ENCODE measurements at places on chromosomes 5 and 9.

- no peak for DNase-seq
Measured at GRCh38 chr5:76209297-76209696, 126.1 kb downstream of the SV2C start.

- no peak for DNase-seq
Measured at GRCh38 chr5:10913841-10914240, 152.8 kb upstream of the DAP start.

GRCh38 chr9:108443741-108444140 is 412.0 kb downstream of the ACTL7B start:
- DNase-seq: no peak

DNA sequence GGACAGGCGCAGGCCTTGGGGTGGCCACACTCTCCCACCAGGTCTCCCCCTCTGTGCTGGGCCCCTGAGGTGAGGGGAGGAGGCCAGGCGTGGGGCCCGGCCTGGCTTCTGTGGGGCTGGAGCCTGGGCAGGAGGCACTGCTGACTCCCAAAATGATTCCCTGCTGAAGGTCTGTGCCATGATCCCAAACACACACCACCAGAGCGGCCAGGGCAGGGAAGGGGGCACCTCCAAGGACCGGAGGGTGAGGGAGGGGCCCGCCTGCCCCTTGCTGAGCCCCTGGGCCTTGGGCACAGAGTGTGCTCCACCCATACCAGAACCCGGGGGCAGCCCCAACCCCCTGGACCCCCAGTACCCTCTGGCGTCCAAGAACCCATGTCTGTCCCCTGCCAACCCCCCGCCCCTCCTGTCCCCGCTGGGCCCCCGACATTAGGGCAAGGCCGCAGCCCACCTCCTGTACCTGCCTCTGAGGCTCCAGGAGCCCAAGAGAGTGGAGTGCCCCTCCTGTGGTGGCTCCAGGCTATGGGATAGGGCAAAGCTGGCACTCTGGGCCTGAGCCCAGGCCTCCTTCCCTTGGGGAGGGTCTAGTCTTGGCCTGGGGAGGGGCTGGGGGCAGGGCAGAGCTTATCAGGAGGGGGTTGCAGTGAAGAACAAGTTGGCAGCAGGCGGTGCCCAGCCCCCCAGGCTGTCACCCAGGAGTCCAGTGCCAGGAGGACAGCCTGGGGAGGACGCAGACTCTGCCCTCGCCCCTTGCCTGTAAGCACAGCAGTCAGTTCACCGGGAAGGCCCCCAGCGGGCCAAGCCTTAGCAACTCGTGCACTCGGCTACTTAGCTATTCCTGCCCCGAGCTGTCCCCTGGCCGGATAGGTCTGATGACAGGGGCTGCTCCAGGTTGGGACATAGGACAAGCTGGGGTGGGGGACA is 2.6 kb upstream of the EGFL7 start:
- DNase-seq: peak; percentile 45

- peak; percentile 3 for DNase-seq
Measured at GRCh38 chr5:136103118-136103517, 29.5 kb upstream of the SMAD5 start.

- peak; percentile 1 for DNase-seq
Measured at GRCh38 chr9:134564431-134565170, 77.0 kb upstream of the COL5A1 start.

- DNase-seq: no peak
Measured at GRCh38 chr5:173327084-173327947, 898 bp downstream of the STC2 start.

All from right lobe of liver (tissue), 6 donors.